ENCODE measurements at places on chromosomes 12 and 14. TPM values are rescaled to one million over a fixed set of nuclear protein-coding genes. Genes with fewer than 3 reads are reported as not detected.

RAB21 gene
- total RNA-seq, result 30.8 TPM

GZMB gene
- total RNA-seq, result not detected

FBLN5 gene
- total RNA-seq, result 9.7 TPM

SLC24A4 gene
- under 0.01 TPM for total RNA-seq

VDR gene
- 3.9 TPM for total RNA-seq

CLEC2B gene
- 0.56 TPM for total RNA-seq

CCDC196 gene
- total RNA-seq, result not detected

FAM186B gene
- total RNA-seq, result 0.28 TPM

TUNAR gene
- total RNA-seq, result not detected

PCED1B gene
- 0.28 TPM for total RNA-seq

MIP gene
- not detected for total RNA-seq

GPD1 gene
- 0.18 TPM for total RNA-seq

HOXC5 gene
- not detected for total RNA-seq

GPR132 gene
- total RNA-seq, result under 0.01 TPM

SAMD15 gene
- 1.3 TPM for total RNA-seq

RNASE1 gene
- not detected for total RNA-seq

SSPN gene
- 7.8 TPM for total RNA-seq

MGP gene
- total RNA-seq, result 0.56 TPM

SLC6A15 gene
- 1.4 TPM for total RNA-seq

CLEC4D gene
- not detected for total RNA-seq

TMEM119 gene
- 8.1 TPM for total RNA-seq

DPPA3 gene
- total RNA-seq, result not detected

DUSP16 gene
- total RNA-seq, result 10.6 TPM

NCKAP5L gene
- 6.1 TPM for total RNA-seq
